Fibroblast of the aortic adventitia (primary cell): ENCODE measurements at places on chromosomes 2 and 18. TPM values are rescaled to one million over a fixed set of nuclear protein-coding genes. Genes with fewer than 3 reads are reported as not detected.

XIRP2 gene
- 0.09 TPM in 1 of 2 replicates, not detected in the other for total RNA-seq

CSRNP3 gene
- total RNA-seq, result 2.3 and 3.4 TPM in 2 replicates

DNA sequence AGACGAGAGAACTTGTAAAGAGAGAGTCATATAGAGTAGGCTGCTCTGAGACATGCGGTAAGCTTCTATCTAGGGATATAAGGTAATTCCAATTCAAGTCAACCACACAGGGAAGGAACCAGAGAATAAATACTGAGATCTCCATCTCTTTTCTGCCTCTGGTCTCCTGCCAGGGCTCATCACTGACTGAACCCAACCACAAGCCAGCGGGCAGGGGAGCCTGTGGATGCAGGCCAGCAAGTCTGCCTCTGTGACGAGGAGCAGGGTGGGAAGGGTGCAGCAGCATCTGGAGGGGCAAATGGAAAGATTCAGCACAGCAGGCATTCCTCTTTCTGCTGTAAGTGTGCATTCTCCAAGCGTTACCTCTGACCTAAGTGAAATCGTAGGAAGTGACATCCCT, 82.2 kb downstream of the ICOS start:
- no peak for DNase-seq

GRCh38 chr2:235986361-235986760, 181.8 kb downstream of the GBX2 start:
- no peak for DNase-seq
